ENCODE measurements at places on chromosomes 13 and 19. TPM values are rescaled to one million over a fixed set of nuclear protein-coding genes. Genes with fewer than 3 reads are reported as not detected.

CGB3 gene
- total RNA-seq = not detected

ZNF577 gene
- 1.0 TPM for total RNA-seq

NTF4 gene
- not detected for total RNA-seq

DACH1 gene
- total RNA-seq = not detected

PNMA8A gene
- total RNA-seq = not detected

PTH2 gene
- not detected for total RNA-seq

TEKTIP1 gene
- total RNA-seq = not detected

CD79A gene
- not detected for total RNA-seq

CEACAM16 gene
- total RNA-seq = not detected

UBL5 gene
- 150 TPM for total RNA-seq

COX6B2 gene
- total RNA-seq = not detected

PROSER3 gene
- 8.0 TPM for total RNA-seq

ABHD8 gene
- total RNA-seq = 1.3 TPM
